ENCODE measurements at places on chromosomes 7 and 10.

GRCh38 chr10:75766106-75766505 is 334.7 kb downstream of the LRMDA start:
- no peak for DNase-seq

DNA sequence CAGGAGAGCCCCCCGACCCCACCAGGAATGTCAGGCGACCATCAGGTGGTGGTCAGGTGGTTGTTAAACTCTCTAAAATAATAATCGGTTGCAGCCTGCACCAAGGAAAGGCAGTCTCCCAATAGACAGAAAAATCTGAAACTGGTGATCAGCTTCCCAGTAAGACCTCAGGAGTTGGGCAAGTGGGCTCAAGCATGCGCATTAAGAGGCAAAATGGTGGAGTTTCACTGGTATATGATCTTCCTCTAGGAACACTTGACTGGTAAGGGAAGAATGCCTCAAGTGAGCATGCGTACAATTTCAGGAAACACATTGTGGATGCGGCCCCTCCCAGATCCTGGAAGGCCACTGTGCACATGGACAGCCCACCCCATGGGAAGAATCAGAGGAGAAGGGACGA is 619.9 kb downstream of the TYW1 start:
- DNase-seq = no peak

DNA sequence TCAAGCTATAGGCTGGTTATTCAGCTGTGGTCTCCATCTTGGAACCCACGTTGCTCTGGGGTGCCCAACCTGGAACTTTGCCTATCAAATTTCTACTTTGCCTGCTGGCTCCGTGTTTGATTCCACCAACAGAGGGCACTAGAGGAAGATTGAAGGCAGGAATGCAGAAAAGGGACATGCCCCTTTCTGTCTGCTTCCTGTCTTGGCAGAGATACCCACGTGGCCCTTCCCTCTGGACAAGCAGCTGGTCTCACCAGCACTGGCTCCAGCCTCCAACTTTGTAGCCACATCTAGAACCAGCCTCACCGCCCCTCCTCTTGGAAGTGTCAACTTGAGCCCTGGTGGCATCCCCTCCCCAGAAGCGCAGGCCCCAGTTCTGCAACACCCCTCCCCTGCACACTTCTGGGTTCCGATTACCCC is 52.1 kb upstream of the ZNF438 start:
- DNase-seq = no peak

GRCh38 chr7:159012353-159013069 is 132.2 kb downstream of the VIPR2 start:
- peak; percentile 19 for DNase-seq
